ENCODE measurements at places on chromosomes 5 and 9.

DNA sequence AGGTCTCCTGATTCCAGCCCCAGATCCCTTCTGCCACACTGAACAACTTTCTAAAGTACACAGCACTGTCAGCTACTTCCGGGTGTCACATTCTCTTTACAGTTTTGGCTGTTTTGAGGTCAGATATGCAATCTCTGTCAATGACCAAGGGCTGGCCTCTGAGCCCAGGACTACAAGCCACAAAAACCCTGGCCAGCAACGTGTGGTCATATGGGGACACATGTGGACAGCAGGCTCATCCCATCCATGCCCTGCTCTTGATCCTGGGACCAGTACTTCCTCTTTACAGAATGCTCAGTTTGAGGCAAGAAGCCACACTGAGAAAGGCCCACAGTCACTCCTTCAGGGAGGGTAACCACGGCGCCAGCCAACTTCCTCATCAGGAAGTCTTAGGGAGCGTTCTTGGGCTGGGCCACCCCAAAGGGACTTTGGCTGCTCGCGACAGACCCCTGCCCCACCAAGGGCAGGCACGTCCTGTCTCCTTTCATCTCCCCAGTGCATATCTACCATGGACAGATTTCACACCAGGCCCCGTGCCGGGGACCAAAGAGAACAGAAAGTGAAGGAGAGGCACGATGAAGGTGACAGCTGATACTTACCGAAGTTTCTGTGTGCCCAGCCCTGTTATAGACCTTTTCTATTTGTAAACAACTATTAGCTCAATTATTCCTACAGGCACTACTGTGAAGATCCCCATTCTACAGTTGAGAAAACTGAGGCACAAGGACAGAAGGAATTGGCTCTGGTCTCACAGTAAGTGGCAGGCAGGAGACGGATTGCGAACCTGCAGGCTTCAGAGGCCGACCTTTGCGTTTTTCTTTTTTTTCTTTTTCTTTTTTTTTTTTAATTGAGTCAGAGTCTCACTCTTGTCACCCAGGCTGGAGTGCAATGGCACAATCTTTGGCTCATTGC, 37.3 kb downstream of the STK10 start:
- DNase-seq: peak; percentile 80

GRCh38 chr9:2000314-2000713, 14.8 kb upstream of the SMARCA2 start:
- no peak for DNase-seq

DNA sequence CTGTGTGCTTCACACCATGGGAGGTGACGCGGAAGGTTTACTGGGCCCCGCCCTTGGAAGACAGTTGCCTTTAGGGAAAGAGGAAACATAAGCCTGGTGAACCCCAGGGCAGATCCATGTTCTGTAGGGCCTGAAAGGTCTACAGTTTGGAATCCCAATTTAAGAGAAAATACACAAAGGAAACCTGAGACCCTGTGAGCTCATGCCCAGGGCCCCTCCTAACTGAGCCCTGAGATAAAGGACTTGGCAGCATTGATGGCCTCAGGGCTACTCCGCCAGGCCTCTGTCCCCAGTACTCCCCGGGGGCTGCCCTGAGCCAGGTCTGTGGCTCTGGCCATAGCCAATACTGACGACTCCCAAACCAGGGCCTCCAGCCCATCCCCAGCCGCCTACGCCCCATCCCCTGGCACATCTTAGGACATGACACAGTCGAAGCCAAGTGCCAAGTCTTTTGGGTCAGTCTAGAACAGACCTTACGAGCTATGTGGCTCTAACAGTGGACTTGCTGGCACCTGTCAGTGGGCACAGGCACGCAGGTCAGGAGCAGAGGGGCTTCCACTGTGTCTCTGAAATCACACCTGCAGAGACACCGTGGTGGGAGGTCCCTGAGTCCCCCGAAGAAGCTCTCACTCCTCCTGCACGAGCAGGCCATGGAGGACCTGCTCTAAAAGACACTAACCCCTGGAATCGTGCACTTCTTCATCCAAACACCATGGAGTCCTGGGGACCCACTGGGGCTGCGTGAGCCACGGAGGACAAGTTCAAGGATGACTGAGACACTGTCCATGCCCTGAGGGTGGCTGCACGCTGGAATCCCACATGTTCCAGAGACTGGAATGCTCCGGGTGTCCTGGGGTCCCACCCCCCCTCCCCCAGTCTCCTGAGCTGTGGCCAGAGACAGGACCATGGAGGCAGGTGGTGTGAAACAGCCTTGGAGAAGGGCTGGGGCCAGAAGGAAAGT, 40.3 kb upstream of the BARHL1 start:
- no peak for DNase-seq

- DNase-seq: no peak
These were observed 12.4 kb upstream of the RALGPS1 start for GRCh38 chr9:126902210-126902609.

- DNase-seq: no peak
These were observed 368.0 kb upstream of the GRIN3A start for GRCh38 chr9:102106439-102106838.

DNA sequence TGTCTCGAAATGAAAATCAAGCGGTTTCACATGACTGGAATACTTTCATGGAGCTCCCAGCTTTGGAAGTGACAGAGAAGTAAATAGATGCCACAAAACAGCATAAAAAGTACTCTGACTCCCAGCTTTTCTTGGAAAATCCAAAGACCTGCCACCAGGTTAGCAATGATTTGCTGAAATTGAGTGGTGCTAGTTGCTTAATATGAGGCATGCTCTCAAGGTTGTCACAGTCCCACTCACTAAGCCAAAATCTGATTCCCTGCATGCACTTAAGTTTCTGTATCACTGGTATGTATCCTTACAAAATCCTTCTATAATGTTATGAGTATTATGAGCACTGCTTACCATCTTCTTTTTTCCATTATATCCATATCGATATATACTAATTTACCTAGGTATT, 13.0 kb upstream of the SH3RF2 start:
- DNase-seq: no peak

DNA sequence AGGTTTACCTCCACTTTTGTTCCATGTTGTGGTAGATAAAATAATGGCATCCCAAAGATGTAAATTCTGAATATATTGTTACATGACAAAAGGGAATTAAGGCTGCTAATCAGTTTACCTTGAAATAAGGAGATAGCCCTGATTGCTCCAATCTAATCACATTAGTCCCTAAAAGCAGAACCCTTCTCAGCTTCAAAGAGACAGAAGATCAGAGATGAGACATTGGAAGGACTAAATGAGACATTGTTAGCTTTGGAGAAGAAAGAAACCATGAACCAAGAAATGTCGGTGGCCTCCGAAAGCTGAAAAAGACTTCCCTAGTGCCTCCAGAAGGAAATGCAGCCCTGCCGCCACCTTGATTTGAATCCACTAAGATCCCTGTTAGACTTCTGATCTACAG, 82.8 kb upstream of the PARP8 start:
- DNase-seq: no peak

DNA sequence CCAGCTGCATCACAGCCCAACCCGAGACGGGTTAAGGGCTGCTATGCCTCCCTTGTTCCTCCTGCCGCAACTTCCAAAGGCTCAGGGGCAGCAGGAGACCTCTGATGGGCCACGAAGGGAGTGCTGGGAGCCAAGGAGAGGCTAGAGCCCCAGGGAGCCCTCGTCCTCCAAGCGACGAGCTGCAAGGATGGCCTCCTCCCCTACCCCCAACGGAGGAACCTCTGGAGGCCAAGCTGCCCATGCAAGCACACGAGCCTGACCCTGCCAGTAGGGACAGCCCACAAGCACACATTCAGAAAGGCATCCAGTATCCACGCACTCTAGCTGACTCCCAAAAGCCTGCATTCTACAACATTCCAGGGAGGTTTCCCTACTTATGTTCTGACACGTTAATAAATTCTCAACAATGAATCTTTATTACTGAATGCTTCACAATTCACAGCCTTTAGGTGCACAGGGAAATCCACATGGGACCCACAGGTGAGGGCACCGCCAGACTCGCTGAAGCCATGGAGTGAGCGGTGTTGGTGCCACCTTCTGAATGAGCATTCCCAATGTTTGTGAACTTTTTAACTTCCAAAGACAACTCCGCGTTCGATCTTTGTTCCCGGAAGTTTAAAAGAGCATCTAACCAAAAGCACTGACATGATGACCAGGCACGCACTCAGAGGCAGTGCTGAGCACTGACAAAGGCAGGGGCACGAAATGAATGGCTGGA, 28.7 kb downstream of the IPPK start:
- DNase-seq: no peak

- no peak for DNase-seq
These were observed 659.8 kb downstream of the TLE4 start for GRCh38 chr9:80231318-80232236.

GRCh38 chr9:86445671-86446070, 91.5 kb upstream of the TUT7 start:
- no peak for DNase-seq

- no peak for DNase-seq
These were observed 239.4 kb downstream of the NSG2 start for GRCh38 chr5:174284873-174285272.

GRCh38 chr5:1726469-1726865, 73.2 kb downstream of the MRPL36 start:
- DNase-seq: no peak

DNA sequence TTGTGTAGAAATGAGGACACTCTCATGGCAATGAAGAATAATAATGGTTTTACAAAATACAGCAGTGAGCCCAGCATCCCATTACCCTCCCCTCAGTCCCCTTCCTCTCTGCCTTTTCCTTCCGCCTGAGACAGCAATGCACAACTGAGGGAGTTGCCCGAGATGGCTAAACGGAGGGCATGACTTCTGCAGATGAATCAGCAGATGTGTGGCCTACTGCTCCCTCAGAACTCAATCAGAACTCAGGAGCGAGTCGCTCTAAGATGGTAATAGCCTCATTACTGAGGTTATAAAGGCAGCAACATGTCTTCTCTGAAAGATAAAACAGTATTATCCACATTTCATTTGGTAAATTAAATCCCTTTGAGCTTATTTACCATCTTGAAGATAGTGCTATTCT, 326.6 kb downstream of the ENC1 start:
- DNase-seq: no peak

DNA sequence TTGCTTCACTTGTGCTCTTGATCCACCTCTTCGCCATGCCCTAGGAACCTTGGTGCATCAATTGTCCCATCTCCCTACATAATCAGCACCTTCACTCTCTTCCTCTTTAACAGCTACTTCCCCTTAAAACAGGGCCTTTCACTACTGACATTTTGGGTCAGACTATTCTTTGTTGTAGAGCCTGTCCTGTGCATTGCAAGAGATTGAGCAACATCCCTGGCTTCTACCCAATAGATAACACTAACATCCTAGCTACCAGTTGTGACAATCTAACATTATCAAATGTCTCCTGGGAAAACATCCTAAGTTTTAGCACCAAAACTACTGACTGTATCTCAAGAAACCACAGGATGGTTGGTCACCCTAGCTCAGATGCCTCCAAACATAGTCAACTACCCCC, 854.3 kb upstream of the DMAC1 start:
- peak; percentile 69 for DNase-seq

DNA sequence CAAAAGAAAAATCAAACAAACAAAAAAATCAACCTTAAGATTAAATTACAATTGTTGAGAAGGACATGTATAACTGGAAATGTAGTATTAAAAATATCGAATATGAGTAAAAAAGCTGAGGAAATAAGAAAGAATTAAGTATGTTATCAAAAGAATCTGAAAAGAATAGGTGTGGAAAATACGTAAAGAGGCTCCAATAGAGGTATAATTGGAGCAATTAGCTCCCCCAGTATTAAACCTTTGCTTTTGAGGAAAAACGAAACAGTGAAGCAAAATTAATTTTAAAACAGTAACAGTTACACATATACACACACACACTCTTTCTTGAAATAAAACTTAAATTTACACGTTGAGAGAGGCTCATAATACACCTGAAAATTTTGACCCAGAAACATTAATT, 578.7 kb upstream of the ADAMTS16 start:
- DNase-seq: no peak

- no peak for DNase-seq
These were observed 2.7 kb downstream of the TNFAIP8 start for GRCh38 chr5:119358530-119358900.

DNA sequence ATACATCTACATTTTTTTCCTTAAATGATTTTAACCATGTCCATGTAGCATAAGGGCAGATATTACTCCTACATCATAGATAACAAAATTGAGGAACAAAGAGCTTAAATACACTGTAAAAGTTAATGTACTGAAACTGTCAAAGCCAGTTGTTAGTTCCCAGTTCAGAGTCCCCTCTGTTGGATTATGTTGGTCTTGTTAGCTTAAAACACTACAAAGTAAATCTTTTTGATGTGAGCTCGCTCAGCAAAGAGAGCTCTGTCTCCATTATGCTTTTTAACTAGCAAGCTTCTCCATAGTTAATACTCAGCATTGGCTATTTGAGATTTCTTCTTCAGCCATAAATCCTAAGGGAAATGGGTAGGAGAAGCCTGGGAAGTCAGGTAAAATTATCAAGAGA, 149.1 kb downstream of the ADAMTS6 start:
- DNase-seq: no peak

DNA sequence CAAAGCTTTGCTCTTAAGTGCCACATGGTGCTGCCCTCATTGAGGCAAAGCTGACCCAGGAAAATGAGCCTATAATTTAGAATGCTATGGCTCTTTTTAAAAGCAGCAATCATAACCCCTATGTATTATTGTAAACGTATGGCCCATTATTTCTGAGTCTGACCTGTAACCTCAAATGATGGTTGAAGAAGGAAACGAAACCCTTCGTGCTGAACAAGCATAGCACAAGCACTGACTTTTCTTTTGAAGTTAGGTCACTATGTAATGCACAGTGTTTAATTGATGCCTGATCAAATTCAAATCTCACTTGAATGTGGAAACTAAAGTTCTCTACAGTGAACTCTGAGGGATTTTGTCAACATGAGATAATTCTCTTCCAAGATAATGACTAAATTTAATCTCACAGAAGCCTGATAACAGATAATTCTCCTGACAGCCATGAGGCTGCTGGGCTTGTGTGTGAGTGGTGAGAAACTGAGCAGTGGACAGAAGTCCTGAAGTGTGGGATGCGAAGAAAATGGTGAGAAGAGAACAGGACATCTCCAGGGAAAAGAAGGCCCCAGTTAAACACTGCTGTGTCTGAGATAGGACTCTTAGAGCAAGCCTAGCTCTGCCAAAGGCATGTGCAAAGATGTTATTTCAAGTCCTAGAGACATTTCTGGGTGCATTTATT, 226.9 kb downstream of the MAN2A1 start:
- DNase-seq: no peak

GRCh38 chr5:132224716-132225115, 2.9 kb downstream of the P4HA2 start:
- no peak for DNase-seq

GRCh38 chr9:5945112-5945511, 54.4 kb downstream of the MLANA start:
- DNase-seq: no peak

GRCh38 chr9:4099976-4100735, 199.7 kb downstream of the GLIS3 start:
- DNase-seq: no peak

DNA sequence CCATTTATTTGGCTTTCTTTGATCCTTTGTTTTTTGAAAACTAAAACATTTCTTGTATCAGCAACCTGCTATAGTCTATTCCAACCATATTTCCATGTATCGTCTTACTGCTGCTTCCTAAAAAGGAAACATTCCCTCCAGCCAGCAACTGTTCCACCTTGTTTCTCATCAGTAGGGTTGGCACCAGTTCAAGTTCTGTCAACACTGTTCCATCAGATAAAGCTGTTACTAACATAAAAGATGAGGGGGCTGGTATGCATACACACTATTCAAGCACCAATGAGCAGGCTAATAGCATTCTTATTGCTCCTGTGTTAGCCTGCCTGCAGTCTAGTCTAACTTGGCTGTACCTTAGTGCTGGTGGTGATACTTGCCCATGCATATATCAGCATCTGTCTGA, 178.3 kb downstream of the CWC27 start:
- DNase-seq: no peak
